CD4-positive, alpha-beta T cell (primary cell): ENCODE measurements at places on chromosomes 4 and X.

DNA sequence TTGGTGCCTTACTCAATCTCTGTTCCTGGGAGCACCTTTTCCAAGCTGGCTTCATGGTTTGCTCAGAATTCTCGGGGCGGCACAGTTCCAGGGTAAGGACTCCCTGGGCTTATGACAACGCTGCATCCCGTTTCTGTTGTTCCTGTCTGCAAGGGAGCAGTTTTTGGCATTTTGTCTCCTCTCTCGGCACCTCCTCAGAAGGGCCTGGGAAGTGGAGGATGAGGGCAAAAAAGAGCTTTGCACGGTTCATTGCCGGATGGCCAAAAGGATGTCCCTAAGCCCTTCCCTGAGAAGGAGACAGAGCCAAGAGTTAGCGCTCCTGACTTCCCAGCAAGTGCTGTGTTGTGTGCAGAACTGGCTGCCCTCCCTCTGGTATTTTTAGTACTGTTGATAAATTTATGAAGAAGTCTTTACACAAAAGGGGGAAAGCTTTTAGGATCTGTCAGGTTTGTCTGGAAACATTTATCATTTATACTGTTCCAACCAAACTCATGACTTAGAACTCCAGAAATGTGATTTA is 13.4 kb downstream of the SRD5A3 start:
- no peak for DNase-seq

- DNase-seq, result no peak
Observed at GRCh38 chrX:45186643-45187026, 14.0 kb downstream of the DIPK2B start.

GRCh38 chr4:88822034-88822789 is 124.6 kb upstream of the NAP1L5 start:
- DNase-seq, result no peak

DNA sequence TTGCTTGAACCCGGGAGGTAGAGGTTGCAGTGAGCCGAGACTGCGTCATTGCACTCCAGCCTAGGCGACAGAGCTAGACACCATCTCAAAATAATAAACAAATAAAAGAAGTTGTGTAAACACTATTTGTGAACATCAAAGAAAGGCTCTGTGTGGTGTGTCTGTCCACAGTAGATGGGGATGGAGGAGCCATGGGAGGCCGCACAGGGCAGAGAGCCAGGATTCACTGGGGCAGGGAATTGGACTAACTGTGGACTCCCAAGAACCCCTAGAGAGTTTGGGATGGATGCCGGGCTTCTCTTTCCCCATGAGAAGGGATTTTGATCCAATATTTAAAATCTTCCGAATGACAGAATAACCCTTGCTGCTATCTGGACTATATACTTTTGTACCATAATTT is 26.5 kb downstream of the TBC1D1 start:
- DNase-seq, result no peak

DNA sequence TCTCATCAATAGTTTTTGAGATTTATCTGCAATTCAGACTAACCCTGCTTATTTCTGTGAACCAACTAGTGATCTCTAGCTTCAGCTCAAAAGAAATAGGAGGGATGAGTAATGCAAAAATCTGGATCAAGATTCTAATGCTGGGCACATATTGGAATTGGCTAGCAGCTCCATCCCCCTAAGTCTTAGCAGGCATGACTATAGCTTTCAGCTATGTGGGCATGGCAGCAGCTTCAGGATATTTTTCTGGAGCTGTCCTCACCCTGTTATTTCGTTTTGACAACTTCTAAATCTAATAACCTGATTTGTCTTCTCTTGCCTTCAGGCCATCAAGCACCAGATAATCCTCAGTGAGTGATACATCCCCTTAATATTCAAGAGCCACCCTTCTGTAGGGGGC is 50.8 kb upstream of the GNPDA2 start:
- DNase-seq, result no peak

GRCh38 chr4:159649237-159649636 is 546.4 kb downstream of the RAPGEF2 start:
- DNase-seq, result no peak

DNA sequence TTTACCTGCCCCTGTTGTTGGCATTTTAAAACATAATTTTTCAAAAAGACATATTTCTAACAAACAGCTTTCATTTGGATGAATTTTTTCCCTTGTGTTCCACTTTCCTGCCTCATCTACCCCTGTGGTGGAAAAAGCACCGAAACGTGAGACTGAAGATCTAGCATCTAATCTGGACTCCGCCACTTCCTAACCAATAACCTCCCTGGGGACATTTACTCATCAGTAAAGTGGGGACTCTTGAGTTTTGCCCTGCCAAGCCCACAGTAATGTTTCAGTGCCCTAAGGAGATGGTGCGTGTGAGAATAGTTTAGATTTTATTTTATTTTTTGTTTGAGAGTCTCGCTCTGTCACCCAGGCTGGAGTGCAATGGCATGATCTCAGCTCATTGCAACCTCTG is 56.7 kb downstream of the ADGRG2 start:
- no peak for DNase-seq

GRCh38 chr4:71663780-71664179 is 120.1 kb downstream of the GC start:
- DNase-seq, result no peak

DNA sequence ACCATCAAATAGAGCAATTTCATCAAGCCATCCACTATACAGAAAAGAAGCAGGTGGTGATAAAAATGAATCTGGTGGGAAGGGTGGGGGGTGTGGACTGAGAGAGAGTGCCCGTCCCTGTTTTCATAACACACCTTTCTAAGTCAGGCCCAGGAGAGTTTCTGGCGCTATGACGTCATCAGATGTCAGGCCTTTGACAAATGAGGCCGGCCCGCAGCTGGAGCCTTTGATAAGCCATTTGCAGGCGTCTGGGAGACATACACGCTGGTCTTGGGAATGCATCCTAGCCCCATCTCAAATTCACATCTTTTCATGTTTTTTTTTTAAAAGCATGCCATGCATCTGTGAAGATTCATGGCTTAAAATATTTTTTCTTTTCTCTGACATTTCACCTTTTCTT is 404.5 kb downstream of the BCOR start:
- DNase-seq, result no peak

- no peak for DNase-seq
Observed at GRCh38 chrX:45274576-45274975, 73.9 kb upstream of the DIPK2B start.

GRCh38 chr4:25638221-25638601 is 17.4 kb upstream of the SLC34A2 start:
- DNase-seq, result no peak

GRCh38 chrX:46366381-46367207 is 178.6 kb downstream of the ZNF674 start:
- DNase-seq, result no peak

DNA sequence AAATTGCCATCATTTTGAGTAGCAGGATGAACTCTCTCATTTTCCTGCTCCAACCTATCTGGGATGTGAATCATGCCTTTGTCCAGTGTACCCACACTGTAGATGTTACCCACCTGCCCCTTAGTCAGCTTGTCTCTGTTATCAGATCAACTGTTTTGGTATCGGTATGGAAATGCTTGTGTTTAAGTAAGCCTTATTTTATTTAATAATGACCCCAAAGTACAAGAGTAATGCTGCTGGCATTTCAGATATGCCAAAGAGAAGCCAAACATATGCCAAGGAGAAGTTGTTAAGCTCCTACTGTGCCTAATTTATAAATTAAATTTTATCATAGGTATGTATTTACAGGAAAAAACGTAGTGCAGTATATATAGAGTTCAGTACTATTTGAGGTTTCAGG is 18.6 kb upstream of the RAP1GDS1 start:
- DNase-seq, result no peak

- no peak for DNase-seq
Observed at GRCh38 chr4:138951764-138952163, 63.8 kb upstream of the NOCT start.

DNA sequence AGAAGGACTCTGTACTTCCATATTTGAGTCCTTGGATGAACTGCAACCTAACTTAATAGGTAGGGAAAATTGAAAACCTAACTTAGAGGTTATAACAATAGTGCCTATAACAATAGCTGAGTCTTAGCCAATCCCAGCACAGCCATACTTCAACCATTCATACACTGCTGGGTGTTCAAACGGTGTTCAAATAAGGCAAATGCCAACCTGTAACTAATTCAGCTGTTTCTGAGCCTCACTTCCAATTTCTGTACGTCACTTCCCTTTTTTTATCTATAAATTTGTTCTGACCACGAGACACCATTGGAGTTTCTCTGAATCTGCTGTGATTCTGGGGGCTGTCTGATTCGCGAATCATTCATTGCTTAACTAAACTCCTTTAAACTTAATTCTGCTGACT is 9.6 kb upstream of the GRSF1 start:
- no peak for DNase-seq

DNA sequence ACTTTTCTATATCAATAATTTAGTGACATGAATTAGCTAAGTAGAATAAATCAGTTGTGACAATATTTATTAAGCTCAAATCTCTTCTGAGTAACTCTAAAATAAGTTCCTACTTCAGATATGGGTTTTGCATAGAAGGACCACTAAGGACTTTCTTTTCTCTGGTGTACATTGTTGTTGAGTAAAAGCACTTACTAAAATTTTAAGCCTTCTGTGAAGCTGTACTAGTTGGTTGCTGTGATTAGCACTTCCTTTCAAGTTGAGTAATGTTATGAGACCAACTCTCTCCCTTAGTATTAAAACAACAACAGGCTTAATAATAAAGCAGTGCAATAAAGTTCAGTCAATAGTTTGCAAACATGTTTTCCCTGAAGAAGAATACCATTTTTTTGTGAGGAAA is 667.4 kb upstream of the NDST4 start:
- no peak for DNase-seq

DNA sequence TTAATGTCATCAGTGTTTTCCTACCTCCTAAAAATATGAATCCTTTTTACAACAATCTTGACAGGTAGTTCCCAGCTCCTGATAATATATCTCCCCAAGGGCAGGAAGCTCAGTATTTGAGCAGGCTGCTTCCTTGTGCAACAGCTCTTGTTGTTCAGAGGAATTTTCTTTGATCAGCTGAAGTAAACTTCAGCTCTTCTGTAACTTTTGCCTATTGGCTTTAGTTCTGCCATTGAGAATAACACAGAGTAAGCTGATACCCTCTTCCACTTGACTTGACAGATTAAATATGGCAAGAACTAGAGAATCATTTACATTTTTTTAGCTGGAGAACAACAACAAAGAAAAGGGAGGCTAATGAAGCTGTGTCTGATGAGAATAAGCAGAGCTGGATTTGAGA is 75.2 kb downstream of the LUZP4 start:
- no peak for DNase-seq

DNA sequence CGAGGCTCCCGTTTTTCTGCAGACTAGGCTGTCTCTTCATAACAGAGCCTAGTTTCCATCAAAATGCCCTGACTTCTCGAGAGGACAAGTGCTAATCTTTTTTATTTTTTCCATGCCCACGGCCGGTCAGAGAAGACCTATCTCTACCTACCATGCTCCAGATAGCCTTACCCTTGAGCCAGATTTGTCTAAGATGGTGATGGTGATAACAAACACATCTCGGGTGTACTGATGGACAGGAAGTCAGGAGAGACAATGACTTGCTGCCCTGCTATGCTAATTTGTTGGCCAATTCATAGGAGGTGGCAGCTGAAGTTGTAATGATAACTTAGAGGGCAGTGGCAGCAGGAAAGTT is 42.2 kb upstream of the NKRF start:
- no peak for DNase-seq

DNA sequence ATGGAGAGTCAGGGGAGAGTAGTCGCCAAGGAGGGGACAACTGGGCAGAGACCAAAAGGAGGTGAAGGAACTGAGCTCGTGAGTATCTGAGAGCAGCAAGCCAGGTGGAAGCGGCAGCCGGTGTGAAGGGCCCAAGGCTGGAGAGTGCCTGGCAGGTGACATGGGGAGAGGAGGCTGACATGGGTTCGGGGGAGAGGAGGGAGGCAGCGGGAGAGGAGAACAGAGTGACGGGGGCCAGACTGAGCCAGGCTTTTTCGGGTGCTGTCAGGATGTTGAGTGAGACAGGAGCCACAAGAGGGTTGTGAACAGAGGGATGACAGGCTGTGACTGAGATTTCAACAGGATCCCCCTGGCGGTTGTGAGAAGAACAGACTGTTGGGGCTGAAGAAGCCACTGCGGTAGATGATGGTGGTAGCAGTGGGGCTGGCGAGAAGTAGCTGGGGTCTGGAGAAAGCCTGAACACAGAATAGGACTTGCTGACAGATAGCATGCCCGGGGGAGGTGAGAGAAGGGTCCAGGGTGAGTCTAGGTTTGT is 5.7 kb downstream of the ELK1 start:
- peak; percentile 48 for DNase-seq

GRCh38 chrX:76454456-76454927 is 27.0 kb downstream of the MAGEE1 start:
- DNase-seq, result no peak

DNA sequence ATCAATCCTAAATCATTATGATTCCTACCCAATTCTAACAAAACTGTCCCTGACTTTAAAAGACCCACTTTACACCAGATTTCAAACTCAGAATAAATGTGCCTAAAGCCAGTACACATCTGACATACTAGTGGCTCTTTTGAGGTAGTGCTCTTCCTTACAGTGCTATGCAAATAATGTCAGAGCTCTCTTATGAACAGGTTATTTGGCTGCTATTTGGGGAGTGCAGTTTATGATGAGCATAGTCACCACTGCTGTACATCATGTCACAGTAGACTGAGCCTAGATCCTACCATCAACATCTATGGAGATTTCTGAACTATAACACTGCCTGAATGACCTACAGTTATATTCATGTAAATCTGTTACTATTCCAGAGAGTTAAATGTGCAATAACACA is 50.4 kb upstream of the PAGE5 start:
- no peak for DNase-seq

DNA sequence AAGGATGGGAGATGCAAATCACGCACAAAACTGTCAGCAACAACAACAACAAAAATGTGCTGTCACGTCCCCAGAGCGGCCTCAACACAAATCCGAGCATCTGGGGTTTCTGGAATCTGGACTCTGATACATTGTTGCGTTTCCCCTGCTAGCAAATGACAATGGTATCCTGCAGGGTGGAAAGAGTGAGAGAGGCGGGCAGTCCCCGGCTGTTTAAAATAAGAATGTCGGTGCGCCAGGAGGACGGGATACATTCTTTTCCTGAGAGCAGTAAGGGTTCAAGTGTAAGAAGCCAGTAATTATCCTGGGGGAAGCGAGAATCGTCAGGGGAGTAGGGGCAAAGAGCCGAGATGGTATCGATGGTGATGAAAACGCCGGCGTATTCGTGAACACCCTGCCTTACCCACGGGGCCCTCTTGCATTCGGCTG is 310.2 kb downstream of the ASMT start:
- DNase-seq, result no peak

- no peak for DNase-seq
Observed at GRCh38 chr4:151690164-151690870, 70.5 kb downstream of the GATB start.

- no peak for DNase-seq
Observed at GRCh38 chr4:153159016-153159415, 45.2 kb upstream of the TRIM2 start.

- no peak for DNase-seq
Observed at GRCh38 chrX:1244164-1245076, 24.2 kb upstream of the CSF2RA start.

- peak; percentile 19 for DNase-seq
Observed at GRCh38 chrX:13646154-13646549, 6.8 kb upstream of the TCEANC start.

- DNase-seq, result no peak
Observed at GRCh38 chr4:15234856-15235126, 193.0 kb upstream of the C1QTNF7 start.

- DNase-seq, result no peak
Observed at GRCh38 chr4:3013839-3014350, 50.5 kb downstream of the GRK4 start.

GRCh38 chr4:72500214-72500613 is 68.8 kb downstream of the ADAMTS3 start:
- no peak for DNase-seq
